ENCODE measurements at places on chromosomes 13 and 19.
A peak's percentile ranks its signal among the peaks of the same experiment; 100 is the strongest.

- no peak for DNase-seq
These were observed 559 bp upstream of the SLC1A5 start for GRCh38 chr19:46788968-46789338.

- peak; percentile 30 for DNase-seq
These were observed 9.1 kb upstream of the C19orf12 start for GRCh38 chr19:29724102-29724641.

- no peak for DNase-seq
These were observed 658.4 kb downstream of the UQCRFS1 start for GRCh38 chr19:28554321-28555091.

- DNase-seq, result no peak
These were observed 778.7 kb downstream of the OLFM4 start for GRCh38 chr13:53807251-53807834.

- no peak for DNase-seq
These were observed 14.1 kb downstream of the MIER2 start for GRCh38 chr19:330503-330902.

GRCh38 chr19:17721111-17721628 lies 1.9 kb downstream of the MAP1S start:
- DNase-seq, result no peak

DNA sequence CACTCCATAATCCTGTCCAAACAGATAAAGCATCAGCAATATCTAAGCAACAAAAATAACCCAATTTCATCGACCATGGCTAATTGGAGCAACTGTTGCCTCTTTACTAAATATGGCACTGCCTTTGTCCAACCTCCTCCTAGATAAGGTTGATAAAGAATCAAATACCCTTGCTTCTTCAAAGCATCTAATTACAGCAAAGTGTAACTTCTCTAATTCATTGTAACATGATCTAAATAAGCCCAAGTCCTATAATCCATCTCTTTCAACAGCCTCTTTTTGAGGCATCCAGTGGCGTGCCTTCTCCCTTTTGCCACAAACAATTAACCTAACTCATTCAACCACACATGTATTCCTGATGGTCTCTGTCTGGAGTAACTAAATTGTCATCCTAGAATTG lies 81.7 kb upstream of the KLHL1 start:
- DNase-seq, result no peak

DNA sequence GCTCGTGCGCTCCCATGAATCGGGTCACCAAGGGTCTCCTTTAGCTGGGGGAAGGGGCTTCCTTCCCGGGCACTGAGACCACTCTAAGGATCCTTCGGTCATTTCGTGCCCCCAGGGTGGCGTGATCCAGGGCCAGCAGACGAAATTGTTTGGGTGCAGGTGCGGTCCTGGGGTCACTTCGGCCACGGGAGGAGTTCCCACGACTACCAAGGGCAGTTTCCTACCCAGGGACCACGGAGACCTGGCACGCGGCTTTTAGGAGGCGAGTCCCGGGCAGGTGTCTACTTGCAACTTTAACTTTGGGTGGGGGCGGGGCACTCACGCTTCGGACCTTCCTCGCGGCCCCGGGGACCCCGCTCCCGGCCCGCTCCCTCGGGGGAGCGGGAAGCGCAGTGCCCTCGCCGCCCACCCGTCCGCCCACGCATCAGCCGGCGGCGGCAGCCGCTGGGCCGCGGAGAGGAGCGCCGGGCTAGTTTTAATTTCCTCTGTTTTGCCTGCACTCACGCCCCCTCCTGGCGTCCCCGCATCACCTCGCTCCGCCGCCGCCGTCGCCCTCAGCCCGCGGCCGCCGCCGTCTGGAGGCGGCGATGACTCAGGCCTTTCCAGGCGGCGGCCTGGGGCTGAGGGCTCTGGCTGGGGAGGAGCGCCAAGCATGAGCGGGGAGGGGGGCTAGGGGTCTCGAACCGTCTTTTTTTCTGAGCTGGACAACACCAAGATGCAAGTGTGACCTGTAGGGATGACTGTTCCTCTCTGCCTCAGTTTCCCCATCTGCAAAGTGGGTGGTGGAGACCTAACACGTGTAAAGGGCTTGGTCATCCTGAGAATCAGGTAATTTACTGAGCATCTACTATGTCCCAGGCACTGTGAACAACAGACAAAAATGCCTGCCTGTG lies 21.8 kb downstream of the OLFM2 start:
- peak; percentile 64 for DNase-seq

GRCh38 chr13:109758937-109759480 lies 27.4 kb downstream of the IRS2 start:
- DNase-seq, result no peak

DNA sequence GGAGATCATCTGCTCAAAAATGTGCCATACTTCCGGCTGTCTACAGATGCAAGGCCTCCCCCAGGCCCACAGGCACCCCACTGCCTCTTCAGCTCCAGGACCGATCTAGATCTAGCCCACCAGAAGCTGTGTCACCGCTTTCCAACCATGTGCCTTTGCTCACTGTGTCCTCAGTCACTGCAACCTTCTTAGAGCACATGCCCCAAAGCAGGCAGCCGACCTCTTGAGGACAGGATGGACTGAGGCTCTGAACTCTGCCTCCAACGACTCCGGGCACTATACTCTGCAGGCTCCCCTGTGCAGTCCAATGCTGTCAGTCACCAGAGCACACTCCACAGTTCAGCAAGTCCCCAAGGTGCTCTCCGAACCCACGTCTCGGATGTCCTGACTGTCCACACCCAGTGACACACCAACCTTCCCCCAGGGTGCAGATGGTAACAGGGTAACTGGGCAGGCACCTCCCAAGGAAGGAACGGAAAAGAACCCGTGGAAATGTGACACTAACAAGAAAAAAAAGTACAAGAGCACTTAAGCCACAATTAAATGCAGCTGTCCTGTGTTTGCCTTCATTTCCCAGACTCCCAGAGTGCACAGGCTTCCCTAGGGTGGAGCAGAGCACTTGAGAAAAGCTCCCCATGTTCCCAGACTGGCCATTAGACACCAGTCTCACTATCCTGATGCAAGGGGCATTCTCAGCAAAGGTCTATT lies 4.8 kb downstream of the STK24 start:
- DNase-seq, result no peak

DNA sequence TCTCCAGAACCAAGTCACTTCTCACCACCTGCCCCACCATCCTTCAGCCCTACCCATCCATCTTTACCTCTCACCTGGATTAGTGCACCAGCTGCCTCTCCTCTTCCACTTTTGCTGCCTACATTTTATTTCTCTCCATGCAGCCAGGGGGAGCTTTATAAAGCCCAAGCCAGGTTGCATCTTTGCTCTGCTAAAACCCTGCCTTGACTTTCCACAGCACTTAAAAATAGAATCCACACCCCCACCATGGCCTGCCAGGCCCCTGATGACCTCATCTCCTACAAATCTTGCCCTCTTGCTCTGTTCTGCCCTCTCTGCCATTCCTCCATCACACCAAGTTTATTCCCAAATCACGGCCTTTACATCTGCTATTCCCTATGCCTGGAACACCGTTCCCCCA lies 1.8 kb downstream of the HOOK2 start:
- DNase-seq, result no peak

- no peak for DNase-seq
These were observed 25.9 kb upstream of the GATAD2A start for GRCh38 chr19:19379527-19379926.
